ENCODE measurements at places on chromosomes 5 and 9.

GRCh38 chr5:15008476-15008875, 136.9 kb upstream of the ANKH start:
- DNase-seq: no peak

GRCh38 chr9:116941266-116941665, 254.2 kb downstream of the TRIM32 start:
- no peak for DNase-seq

DNA sequence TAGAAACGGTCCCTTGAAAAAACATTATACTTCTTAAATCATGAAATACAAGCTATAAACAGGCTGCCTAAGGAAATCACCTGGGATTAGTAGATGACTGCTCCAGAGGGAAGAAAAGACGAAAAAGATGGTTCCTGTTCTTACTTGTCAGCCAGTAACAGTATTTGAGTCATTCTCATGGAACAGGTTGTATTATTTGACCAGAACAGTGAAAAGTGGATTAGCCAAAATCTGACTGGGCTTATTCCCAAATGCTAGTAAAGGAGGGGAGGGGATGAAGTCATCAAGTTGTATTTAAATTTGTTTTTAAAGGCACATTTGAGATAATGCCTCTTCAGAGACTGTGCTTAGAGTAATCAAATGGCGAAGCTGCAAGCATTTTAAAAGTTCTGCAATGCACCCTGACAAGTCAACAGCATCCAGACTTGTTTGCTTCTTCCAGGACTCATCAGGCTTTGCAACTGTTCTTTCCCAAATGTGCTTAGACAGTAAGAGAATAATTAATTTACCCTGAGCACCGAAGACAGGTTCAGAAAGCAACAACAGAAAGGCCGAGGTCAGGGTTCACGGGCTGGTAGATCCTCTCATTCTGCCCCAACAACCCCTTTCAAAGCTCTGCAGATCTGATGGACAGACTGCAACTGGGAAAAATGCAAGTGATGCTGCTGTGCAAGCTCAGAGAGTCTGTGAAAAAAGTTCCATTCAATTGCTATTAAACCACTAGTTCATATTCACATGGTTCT, 800.6 kb downstream of the KCTD16 start:
- DNase-seq: no peak

DNA sequence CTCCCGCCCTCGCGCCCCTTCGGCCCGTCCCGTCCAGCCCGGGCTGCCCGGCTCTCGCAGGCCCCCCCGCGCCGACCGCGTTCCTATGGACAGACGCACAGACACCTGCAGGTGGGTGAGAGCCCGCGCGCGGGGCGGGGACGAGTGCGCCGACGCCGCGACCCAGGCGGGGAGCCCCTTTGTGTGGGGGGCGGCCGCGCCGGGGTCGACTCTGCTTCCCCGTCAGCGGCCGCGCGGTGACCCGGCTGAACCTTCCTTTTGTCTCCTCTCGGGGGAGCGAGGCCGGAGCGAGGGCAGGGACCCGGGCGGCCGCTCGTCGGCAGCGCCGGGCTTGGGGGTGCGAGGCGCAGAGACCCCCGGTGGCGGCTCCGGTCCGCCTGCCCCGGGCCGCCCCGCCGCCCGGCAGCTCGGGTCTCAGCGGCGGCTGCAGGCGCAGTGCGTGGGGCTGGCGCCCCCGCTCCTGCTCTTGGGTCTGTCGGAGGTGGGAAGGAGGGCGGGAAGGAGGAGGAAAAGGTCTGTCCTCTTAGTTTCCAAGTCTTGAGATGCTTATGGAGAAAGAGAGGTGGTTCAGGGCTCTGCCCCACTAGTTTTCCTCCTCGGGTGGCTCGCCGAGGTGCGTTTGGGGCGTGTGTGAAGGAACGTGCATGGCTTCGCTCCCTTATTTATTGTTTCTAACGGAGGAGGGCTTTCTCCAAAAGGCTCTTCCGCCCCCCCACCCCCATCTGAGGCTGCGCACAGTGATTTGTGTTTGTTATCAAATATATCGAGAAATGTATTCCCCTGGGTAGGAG, 576 bp downstream of the KIAA1958 start:
- DNase-seq: no peak

DNA sequence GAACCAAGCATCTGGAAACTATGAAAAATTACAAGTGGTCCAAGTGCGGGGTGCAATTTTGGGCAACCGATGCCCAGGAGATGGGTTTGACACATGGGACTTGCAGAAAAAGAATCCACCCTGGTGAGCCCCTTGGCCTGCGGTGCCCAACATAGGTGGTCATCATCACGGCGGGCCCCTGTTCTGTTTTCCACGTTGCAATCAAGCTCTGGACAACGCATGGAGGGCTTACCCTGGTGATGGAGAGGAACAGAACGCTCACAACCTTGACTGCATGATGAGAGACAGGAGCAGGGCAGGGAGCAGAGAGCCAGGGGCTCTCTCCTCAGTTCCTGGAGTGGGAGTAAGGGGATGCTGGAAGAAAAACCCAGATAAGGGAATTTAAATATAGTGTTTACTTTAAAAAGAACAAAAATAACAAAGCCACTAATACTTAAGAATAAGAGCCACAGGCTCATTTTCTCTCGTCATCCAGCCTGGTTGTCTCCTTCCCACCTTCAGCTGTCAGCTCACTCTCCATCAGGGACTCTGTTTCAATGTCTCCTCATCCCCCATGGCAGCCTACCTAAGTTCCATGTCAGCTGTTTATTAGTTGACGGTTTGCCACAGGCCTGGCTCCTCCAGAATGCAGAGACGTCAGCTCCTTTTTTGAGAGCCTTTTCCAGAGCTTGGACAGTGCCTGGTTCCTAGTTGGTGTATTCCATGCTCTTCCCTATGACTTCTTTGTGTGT, 172.1 kb downstream of the GADD45G start:
- DNase-seq: no peak

- no peak for DNase-seq
Measured at GRCh38 chr9:6024035-6024554, 8.7 kb upstream of the RANBP6 start.

DNA sequence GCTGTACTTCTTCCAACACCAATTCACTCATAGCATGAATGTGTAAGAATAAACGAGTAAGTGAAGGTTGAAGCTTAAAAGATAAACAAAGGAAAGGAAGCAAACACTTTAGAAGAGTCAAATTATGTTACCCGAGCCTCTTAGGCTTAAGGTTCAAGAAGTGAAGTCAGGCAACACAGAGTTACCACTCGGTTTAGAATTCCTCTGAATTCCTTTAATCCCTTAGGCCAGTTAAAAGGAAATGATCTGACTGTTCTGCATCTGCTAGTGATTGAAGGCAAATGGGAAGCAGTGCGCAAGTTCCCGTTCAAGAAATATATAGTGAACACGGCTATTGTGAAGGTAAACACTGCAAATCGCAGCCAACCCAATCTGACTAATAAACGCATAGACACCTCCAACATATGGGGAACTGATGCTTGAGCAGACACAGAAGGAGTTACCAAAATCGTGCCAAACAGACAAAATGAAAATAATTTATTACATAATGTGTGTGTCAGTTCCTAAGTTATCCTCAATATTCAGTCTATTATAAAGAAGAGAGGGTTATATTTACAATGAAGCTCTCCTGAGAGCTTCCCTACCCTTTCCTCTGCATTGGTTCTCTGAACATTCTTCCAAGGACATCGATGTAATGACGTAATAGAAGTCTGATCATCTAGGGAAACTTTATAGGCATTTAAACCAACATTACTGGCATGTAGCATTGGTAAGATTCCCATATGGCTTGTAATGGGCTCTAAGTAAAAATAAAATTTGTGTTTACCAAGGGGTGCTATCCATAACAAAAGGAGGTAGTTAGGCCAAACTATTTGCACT, 837.1 kb upstream of the ZNF608 start:
- DNase-seq: no peak

DNA sequence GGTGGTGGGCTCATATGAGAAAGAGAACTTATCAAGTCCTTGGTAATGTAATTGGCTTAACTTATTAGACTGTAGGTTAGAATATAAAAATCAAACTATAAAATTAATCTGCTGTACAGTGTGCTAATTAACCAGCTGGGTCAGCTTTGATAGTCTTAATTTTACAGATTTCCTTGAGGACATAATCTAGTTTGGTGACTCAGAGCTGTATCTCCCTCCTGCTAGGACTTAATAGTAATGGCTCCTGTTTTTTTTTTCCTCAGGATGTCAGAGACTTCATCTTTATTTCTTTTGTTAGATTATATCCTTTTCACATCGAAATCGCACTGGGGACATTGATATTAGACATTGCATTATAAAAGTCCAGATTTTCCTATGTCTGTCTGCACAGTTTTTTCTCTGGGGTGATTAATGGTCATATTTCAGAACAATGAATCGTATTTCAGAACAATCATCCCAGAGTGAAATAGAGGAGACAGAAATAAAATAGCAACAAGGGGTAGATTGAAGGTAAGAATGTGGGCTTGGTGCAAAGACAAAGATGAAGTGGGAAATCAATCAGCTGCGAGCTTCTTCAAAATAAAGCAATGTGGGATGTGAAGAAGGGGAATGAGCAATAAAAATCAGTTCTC, 346.4 kb upstream of the RIOK2 start:
- DNase-seq: no peak

GRCh38 chr9:96061293-96061987, 185.9 kb downstream of the ERCC6L2 start:
- no peak for DNase-seq

DNA sequence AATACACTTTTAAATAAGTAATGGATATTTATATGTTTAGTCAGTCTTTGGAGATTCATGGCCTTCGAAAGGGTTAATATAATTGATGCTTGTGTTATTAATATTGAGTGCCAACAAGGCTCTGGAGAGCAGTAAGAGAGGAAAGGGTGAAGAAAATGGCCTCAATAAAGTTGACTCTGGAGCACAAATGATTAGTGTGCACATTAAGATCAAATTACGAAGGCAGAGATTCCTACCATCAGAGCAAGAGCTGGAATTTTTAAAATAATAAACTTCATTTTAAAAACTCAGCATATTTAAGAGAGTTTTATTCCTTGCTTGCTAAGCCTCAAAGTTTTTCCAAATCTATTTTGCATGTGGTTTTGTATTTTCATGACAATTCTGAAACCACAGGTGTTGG, 14.8 kb downstream of the SLC44A1 start:
- no peak for DNase-seq

DNA sequence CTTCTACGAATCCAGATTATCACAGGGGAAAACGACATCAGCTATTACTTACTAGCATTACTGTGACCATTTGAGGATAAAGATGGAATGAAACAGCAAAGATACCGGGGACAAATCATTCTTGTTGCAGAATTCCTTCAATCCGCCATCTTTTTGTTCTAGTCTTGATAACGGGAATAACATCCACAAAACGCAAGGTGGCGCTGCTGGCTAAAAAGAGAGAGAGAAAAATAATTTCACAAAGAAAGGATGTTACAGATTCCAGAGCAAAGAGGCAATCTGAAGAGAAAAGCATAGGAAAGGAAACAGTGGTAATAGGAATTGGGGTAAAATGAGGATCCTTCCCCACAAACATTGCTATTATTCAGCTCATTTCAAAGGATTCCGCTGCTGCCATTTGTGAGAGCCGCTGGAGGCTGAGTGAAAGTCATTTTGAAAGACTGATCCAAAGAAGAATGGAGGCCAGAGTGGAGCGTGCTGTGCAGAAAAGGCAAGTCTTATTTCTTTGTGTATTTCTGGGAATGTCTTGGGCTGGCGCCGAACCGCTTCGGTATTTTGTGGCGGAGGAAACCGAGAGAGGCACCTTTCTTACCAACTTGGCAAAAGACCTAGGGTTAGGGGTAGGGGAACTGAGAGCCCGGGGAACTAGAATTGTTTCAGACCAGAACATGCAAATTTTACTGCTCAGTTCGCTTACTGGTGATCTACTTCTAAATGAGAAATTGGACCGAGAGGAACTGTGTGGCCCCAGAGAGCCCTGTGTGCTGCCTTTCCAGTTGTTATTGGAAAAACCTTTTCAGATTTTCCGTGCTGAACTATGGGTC, at the start of gene PCDHB7:
Gene PCDHB7 (plus strand): TSS at position 264 of the 824 bp plus-strand sequence. CDS start 192 bp downstream, at position 456.
- DNase-seq: no peak

DNA sequence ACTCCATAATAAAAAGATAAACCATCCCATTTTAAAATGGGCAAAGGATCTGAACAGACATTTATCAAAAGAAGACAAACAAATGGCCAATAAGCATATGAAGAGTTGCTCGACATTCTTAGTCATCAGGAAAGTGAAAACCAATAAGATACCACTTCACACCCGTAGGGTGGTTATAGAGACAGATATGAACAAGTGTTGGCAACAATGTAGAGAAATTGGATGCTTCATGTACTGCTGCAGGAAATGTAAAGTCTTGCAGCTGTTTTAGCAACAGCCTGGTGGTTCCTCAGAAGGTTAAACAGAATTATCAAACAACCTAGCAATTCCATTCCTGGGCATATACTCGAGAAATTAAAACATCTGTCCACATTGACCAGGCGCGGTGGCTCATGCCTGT, 42.5 kb downstream of the GTF3C4 start:
- DNase-seq: no peak

GRCh38 chr5:124260921-124261515, 485.4 kb downstream of the ZNF608 start:
- DNase-seq: no peak

GRCh38 chr5:92916036-92916435, 665.0 kb downstream of the NR2F1-AS1 start:
- DNase-seq: no peak

DNA sequence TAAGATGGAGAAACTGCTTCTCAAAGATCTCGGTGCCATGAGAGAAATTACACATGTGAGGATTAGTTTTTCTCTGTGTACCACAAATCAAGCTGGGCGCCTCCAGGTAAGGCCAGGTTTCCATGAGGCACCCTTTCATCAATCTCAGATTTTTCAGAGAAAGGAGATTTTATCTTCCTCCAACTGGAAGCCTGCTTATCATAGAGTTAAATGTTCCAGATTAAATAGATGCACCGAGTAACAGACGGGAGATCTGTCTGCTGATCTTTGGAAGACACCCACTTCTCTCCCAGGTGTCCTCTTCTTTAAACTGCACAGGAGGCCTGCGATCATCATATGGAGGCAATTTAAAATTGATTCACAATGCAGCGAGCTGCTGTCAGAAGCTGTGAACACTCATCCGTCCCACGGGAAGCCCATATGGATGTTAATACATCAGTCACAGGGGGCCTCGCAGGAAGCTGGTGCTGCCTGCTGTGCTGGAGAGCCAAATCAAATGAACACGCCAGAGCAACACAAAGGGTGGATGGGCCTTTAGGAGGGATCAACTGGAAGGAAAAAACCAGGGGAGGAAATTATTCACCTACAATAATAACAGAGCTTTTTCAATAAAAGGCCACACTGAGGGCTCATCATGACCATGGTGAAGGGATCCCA, 93.3 kb downstream of the TLE1 start:
- DNase-seq: no peak
